GM04503 (cell line): ENCODE measurements at places on chromosomes 5 and 9.

DNA sequence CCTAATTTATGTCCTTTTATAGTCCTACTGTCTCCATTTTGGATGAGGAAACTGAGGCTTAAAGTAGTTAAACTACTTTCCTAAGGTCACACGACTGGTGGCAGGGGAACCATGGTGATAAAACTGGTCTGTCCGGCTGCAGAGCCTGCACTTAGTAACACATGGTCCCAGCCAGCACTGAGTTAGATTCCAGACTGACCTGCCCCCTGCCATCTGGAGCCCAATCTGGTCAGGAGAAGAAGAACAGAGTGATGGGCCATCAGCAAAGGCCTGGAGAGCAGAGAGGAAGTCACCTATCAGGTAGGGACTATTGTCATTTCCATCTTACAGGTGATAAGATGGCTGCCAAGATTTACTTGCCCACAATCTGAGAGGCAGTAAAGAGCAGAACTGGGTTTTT lies 86.6 kb upstream of the SLC25A48 start:
- DNase-seq, result no peak

DNA sequence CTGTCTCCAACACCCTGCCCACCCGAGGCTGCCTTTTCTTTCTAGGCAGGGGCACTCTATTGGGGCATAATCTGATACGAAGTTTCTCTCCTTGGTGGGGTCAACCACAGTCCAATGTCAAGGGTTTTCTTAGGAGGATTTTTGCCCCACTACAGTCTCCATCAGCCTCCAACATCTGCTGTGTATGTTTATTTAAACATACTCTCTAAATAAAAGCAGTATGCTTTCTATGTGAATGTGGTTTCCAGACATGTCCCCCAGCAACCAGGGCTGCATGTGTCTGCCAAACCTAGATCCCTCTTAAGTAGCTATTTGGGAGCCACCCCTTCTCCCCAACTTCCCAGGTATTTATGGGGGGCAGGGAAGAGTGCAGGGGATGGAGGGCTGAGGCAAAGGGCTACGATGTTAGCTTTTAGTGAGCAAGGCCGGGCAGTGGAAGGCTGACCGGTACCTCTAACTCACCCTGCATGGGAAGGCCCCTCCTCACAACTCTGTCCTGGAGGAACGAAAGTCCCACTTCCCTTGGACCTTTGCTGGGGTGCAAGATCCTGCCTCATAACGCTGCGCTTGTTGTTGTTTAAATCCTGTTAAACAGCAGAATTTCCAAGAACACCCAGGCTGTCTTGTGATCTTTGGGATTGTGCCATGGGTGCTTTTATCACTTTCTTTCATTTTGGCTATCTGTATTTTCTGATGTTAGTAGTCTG lies 75.4 kb downstream of the NREP start:
- DNase-seq, result no peak

- DNase-seq, result no peak
Measured at GRCh38 chr9:28820741-28821140, 1247.5 kb upstream of the C9orf72 start.

DNA sequence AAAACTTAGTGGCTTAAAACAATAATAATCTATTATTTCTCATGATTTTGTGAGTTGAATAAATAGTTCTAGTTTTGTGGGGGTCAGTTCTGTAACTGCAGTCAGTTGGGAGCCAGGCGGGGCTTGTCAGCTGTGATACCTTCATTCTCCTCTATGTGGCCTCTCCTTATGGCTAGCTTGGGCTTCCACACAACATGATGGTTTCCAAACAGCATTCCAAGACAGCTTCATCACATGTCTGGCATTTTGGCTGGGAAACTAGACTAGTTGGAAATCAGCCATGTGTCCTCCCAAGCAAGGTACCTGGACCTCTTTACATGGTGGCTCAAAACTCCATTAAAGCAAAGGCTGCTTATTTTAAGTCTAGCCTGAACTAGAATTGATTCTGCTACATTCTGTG lies 61.4 kb upstream of the RANBP3L start:
- DNase-seq, result peak; percentile 38

DNA sequence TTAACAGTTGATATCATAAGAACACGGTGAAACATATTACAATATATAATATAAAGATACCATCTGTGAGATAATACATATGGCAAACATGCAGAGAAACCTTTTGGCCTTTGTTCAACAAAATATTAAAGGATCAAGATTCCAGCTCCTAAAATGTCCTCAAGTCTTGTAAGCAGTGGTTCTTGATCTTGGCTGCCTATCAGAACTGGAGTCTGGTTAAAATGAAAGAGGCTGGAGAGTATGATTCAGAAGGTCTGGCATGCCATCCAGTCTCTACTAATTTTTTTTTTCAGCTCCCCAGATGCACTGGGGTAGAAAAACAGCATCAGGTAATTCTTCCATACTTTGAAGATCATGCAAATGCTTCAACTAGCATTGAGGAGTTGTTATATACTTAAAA lies 83.2 kb downstream of the TNC start:
- peak; percentile 55 for DNase-seq

- DNase-seq, result no peak
Measured at GRCh38 chr5:373710-374602, 52.4 kb downstream of the AHRR start.

GRCh38 chr9:126782053-126782388 lies 22.8 kb upstream of the ZBTB43 start:
- no peak for DNase-seq

- DNase-seq, result no peak
Measured at GRCh38 chr5:111774525-111774924, 17.5 kb upstream of the NREP start.

DNA sequence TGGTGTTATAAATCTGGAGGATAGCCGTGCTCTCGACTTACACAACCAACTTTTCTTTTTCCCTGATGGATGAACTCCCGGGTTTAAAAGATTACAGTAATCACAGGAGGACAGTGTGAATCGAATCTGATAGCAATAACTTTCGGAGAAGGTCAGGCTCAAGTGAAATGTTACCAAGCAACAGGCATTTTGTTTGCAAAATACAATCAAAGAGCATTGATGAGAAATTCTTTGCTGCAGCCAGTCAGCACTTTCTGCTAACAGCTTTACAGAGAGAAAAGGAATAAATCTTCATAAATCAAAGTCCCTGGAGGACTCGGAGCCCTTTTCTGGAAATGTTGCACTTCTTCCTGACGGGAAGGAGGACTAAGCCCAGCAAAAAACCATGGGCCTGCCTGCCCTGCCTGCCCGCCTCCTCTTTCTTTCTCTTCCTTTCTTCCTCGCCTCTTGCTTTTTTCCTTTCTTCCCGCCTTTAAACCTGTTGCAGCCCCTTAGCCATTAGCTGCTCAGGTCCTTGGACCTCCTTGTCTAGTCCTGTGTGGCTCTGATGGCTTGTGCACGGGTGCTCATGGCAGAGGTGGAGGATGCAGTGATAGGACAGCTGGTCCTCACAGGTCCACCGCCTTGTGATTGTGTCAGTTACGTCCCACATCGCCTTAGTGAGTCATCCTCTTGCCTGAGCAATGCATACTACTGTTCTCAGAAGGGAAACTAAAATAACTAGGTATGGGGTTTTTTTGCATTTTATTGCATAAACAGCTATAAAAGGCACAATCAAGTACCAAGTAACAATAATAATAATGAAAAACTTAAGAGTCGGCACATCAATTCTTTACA lies 6.2 kb downstream of the DMRT3 start:
- DNase-seq, result no peak

- no peak for DNase-seq
Measured at GRCh38 chr5:128378632-128379031, 159.4 kb downstream of the FBN2 start.

DNA sequence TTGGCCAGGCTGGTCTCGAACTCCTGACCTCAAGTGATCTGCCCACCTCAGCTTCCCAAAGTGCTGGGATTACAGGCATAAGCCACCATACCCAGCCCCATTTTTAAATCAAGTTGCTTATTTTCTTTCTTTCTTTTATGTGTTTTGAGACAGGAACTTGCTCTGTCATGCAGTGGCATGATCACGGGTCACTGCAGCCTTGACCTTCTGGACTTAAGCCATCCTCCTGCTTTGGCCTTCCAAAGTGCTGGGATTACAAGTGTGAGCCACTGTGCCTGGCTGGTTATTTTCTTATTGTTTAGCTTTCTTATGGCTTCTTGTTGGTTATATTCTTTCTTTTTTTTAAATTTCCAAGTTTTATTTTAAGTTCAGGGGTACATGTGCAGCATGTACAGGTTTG lies 79.7 kb upstream of the C5orf63 start:
- no peak for DNase-seq

- DNase-seq, result no peak
Measured at GRCh38 chr9:127960410-127961154, 20.2 kb downstream of the EEIG1 start.

DNA sequence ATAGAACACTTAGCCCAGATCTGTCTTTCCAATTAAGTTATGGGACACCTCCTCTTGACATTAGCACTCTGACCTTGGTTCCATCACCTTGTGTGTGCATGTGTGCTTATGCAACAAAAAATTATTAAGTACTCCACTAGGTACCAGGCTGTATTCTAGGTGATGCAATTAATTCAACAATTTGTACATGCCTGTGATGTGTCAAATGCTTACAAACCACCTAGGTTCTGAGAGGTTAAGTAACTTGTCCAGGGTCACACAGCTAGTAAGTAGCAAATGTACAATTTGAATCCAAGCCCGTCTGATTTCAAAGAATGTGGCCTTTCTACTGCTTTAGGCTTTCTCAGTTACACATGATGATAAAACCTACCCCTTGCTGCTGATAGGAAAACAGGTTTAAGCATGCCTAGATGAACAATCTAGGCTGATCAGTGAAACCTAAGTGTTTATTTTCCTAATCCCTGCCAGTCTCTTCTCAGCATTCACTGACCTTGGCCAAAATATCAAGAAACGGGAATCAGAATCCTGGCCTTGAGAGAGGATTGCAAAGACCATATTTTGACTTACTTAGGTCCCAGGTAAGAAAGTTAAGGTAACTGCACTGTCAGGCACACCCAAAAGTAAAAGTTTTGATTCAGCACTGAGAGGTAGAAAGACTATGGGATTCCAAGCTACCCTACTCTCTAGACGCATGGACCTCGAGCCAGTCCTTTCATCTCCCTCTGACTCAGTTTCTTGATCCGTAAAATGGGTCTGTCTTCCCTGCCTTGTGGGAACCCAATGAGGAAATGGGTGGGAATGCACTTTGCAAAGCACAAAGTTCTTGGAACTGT lies 1.0 kb downstream of the TBC1D2 start:
- DNase-seq, result no peak
